ENCODE measurements at places on chromosomes 11 and 22.

DNA sequence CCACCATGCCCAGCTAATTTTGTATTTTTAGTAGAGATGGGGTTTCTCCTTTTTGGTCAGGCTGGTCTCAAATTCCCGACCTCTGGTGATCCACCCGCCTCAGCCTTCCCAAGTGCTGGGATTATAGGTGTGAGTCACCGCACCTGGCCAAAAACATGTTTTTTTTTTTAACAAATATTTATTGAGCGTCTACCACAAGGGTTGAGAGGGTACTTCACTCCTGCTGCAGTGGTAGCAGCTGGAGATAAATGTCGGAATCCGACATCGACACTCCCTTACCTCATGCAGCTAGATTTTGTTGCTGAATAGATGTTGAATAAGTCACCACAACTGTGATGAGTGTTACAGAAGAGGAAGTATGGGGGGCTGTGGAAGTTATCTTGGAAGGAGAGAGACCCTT lies 971 bp downstream of the DNAJB13 start:
- no peak for DNase-seq

GRCh38 chr11:59283311-59283710 lies 70.6 kb upstream of the MPEG1 start:
- no peak for DNase-seq

DNA sequence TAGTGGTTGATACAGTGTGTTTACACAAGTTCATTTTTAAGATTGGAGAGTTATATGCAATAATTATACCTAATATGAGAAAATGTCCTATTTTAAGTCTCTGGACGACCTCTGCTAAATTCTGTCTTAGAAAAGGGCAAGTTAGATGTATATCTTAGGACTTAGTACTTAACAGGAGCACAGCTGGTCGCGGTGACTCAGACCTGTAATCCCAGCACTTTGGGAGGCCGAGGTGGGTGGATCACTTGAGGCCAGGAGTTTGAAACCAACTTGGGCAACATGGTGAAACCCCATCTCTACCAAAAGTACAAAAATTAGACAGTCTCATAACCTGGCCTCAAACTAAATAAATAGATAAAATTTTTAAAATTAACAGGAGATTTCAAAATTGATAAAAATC lies 27.2 kb downstream of the BSX start:
- no peak for DNase-seq

DNA sequence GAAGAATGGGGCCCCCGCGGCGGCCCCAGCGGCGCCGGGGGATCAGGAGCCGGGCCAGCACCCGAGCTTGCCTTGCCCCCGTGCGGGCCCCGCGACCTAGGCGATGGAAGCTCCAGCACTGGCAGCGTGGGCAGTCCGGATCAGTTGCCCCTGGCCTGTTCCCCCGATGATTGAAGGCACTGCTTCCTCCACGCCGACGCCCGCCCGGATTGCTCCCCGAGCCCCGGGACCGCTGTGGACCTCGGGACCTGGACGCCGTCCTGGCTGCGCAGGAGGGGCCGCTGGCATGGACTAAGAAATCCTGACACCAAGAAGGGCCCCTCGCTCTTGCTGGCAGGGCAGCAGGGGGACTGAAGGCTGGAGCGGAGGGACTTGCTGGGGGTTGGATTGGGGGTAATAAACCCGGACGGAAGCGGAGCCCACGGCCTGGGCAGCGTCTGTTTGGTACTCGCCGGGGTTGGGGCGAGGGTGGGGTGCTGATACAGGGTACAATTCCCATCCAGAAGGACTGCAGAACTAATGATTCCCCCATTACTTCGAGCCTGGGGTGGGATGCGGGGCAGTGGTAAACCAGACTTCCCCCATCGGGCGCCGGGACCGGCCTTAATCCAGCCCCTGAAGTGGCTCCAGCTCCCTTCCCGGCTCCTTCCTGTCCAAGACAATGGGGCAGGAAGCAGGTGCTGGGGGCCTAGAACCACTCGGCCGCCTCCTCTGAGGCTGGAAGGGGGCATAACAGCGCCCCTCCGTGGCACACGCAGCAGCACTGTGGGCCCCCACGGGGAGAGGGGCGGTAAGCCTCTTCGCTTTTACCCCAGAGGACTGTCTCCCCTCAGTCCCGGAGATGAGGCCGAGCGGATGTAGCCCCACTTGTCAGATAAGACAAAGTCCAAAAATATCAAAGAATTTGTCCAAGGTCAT lies 1.0 kb downstream of the CCDC85B start:
- DNase-seq: no peak

DNA sequence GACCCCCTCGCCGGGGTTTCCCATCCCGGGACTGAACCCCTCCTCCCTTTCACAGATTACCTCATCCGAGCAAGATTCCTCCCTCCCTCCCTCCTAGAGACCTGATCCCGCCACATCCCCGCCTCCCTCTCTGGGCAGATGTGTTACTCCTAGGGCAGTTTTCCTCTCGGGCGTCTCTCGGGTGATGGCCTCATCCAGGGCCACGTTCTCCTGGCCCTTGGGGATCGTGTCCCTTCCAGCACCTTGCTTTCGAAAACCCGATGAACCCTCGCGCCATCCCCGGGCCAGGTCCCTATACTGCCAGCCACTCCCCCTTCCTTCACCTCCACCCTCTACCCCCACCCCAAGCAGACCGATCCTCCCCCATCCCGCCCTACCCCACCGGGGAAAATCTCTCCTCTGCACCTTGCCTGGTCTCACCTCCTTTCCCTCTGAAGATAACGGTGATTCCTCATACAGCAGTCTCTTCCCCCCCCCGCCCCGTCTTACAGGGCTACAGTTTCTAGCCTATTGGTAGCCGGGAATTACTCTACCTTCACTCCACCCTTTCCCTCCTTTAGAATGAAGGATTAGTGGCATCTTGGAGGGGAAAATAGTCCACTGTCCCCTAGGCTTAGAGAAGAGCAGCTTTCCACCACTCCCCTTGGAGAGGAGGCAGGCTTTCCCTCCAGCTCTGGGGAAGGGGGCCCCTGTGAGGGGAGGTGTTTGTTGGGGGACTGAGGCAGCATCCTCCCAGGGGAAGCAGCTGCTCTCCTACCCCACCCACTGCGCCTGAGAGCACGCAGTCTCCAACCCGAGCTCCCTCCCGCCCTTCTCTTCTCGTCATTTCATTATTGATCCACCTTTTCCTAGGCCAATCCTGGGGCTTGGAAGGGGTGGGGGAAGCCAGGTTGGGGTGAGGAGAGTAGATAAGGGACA lies 1.2 kb downstream of the KMT2A start:
- peak; percentile 53 for DNase-seq

DNA sequence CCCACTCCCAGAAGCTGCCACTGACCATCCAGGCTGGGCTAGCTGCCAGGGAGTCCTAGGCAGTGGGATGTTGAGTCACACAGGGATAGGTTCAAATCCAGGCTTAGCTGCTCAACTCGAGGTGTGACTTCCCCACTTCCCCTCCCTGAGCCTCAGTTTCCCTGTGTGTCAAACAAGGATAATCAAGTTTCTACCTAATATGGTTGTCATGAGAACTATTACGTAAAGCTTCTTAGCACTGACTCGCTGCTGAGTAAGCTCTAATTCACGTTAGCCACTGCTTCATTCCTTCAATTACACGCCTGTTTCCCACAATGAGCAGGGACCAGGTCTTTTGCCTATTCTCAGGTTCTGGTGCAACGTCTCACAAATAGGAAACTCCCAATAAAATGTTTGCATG lies 67.7 kb downstream of the SEZ6L start:
- DNase-seq: no peak

- DNase-seq: no peak
Measured at GRCh38 chr11:74592063-74592440, 330 bp upstream of the POLD3 start.

DNA sequence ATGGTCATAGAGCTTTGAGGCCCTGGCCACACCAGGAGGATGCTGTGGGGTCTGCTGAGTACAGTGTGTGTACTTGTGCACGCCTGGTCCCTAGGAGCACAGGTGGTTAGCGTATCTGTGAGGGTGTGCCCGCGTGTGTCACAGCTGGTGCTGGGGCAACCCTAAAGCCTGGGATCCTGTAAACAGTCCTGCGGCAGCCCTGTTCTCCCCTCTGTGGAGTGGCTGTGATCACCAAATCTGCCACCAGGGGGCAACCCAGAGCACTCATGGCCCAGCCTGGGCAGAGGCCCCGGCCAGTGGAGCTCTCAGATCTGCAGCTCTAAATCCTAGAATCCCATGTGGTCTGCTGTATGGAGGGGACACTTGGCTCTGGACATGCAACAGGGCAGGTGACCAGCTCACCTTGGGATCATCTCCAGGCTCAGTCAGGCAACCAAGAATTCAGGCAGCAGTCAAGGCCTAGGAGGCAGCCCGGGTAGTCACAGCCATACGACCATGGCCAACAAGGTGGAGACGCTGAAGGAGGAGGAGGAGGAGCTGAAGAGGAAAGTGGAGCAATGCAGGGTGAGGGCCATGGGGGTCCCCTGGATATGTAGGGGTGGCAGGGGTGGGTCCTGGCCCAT lies 3.9 kb downstream of the SH3BP1 start:
- DNase-seq: peak; percentile 89

DNA sequence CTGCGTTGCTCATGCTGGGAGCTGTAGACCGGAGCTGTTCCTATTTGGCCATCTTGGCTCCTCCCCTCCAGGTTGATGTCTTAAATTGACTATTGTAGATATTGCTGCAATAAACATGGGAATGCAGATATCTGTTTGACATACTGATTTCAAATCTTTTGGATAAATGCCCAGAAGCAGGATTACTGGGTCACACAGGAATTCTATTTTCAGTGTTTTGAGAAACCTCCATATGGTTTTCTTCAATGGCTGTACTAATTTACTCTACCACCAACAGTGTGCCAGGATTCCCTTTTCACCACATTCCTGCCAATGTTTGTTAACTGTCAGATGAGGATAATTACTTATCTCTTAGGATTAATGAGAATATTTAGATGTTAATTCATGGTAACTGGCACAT lies 467.0 kb downstream of the LUZP2 start:
- DNase-seq: no peak

- no peak for DNase-seq
Measured at GRCh38 chr11:30916764-30917163, 330.6 kb upstream of the MPPED2 start.

- peak; percentile 43 for DNase-seq
Measured at GRCh38 chr11:77472991-77473800, 698 bp downstream of the PAK1 start.

DNA sequence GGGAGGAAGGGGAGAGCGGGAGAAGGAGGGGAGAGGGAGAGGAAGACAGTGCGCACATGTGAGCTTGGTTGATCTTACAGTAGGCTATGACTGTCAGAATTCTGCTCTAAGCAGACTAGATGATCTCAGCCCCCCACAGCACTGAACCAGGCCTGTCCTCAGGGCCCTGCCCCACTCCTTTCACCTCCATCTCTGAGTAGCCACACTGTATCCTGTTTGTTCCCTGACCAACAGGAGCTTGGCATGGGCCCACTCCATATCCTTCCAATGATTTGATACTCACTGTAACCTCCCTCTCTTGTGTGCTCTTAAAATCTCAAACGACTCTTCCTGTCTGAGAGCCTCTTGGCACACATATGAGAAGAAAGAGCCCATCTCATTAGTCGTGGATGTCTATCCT lies 86.1 kb upstream of the PARVA start:
- no peak for DNase-seq

Measured in T-helper 9 cell (primary cell).